ENCODE measurements at places on chromosomes 2 and 18.
A peak's percentile ranks its signal among the peaks of the same experiment; 100 is the strongest.

- no peak for DNase-seq
Observed at GRCh38 chr2:169716238-169716886, 17.3 kb upstream of the KLHL23 start.

DNA sequence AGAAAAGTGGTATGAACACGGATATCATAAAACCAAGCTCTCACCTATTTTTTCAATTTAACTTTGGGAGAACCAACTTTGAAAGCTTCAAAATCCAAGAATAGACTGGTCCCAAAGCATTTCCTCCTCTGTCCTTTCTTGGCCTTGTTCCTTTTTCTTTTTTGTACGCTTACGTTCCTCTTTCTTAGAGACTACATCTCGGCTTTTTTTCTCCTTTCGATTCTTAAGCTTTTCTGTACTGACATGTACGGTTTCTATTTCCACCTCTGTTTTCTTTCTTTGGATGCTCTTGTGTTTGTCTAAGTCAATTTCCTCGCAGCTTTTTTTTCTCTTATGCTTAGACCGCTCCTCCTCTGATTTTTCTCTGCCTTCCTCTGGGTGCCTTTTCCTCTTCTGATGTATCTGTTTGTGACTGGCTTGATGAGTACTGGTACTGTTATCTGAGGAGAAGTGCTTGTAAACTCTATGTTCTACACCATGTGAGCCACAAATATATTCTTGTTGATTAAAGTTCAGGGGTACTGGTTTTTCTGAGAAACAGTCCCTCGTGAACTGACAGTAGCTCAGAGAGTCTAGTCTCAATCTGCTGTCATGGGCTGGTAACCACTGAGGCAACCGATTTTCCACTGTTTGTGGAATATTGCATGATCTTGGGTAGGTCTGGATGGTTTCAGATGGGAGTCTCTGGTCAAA is 11.5 kb upstream of the RNU2-63P start:
- DNase-seq = no peak

DNA sequence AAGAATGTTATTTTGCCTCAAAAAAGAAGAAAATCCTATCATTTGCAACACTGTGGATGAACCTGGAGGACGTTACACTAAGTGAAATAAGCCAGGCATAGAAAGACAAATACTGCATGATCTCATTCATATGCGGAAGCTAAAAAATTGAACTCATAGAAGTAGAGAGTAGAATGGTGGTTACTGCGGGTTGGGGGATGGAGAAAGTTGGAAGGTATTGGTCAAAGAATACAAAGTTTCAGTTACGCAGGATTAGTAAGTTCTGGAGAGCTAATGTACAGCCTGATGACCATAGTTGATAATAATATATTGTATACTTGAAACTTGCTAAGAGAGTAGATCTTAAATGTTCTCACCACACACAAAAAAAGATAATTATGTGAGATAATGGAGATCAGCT is 5.0 kb upstream of the GALNT5 start:
- no peak for DNase-seq

DNA sequence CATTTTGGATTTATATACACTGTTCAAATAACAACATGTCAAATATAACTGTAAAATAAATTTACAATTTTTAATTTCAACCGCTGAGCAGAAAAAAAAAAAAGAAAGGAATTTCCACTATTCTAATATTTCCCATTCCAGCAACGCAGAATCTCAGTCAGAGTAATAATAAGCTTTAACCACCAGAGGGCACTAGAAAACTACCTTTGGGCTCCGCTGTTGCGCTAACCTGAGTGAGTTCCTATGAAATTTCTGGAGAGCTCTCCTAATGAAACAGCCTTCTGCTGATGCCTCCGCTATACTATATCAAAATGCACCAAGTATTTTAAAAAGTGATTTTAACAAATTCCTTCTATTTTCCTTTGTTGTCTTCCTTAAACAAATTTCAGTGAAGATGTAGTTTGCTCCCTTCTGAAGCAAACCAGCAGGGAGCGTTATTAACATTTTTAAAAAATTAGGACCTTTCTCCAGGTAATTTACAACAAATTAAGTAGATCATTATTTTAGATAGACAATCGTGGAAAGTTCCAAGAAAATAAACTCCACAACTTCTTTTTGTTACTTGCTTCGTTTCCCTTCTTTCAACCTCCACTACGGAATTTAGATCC is 23.0 kb downstream of the ERMN start:
- DNase-seq = peak; percentile 6

DNA sequence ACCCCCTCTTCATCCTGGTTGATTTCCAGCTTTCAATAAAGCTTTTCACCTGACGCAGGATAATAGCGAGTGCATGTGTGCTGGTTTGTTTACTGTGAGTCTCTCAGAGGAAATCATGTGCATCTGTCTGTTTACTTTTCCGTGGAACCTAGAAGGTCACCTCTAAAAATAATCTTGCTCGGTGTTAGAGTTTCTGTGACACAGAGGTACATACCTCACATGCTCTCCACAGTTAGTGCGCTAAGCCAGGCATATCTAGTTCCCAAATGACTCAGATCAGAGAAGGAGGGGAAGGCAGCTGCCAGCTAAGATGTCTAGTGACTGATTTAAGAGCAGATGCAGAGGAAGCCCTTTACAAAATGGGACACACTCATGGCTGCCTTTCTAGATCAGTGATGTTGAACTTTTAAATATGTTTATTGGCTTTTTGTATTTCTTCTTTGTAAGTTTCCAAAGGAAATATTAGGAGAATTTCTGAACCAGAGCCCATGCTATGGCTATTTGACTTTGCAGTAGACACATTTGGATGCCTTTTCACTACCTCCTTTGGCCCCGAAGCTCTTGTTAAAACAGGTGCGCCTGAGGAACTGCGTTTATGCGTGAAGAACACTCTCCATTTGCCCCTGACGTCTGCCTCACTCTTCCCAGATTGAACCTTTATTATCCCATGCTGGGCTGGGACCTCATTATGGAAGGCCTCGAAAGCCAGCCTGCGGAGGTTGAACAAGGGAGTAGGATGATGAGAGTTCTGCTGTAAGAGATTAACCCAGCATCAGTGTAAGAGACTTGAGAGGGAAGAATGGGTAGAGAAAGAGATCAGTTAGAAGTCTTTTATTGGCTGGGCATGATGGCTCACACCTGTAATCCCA is 145.6 kb downstream of the FAM161A start:
- DNase-seq = no peak
